ENCODE measurements at places on chromosomes 4 and X.

GRCh38 chrX:26203561-26203960, 11.3 kb downstream of the MAGEB6 start:
- DNase-seq, result no peak

DNA sequence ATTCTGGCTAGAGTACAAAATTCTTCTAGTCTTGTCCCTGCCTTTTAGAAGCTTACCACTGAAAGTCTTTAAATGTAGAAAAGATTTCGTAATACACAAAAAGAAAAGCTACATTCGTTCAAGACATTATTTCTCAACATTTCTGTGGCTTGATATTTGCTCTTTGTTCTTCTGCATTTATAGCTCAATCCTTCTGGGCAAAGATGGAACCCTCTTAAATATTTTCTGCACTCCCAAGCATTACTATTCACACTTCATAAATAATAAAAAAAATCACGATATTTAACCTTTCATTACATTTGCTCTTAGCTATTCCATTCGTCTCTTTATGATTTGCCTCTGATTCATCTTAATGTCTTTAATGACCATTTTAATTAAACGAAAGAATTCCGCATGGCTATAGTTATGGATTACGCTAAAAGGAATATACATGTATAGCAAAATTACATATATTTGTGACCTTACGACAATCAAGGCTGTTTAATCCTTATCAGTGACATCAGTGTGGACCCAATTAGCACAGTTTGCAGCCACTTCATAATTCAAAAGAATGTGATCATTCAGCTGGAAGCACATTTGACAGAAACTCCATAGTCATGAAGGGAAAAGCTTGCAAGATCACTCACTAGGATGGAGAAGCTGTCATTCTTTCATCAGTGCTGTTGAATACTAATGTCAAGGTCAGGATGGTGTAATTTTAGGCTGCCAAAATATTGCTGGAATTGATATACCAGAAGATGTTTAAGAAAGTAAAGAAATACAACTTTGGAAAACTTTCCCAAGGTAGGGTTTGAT, 1075.0 kb upstream of the TENM3 start:
- DNase-seq, result no peak

- no peak for DNase-seq
Measured at GRCh38 chr4:49044270-49044669, 58.2 kb downstream of the CWH43 start.

DNA sequence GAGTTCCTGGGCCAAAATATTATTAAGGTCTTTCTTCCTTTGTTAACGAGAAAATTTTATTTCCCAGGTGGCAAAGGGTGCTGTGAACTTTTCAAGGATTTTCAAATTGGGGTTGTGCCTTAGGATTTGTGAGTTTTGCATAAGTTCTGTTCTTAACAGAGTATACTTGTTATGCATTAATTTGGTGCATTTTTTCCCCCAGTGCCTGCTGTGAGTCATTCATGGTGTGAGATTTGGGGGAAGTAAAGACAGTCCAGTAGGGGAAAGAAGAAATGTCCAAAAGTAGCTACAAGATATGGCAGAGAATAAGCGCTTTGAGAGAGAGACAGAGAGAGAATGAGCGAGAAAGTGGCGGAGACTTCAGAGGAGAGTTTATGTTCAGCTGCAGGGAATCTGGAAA, 239.2 kb downstream of the ARHGAP10 start:
- DNase-seq, result no peak

- DNase-seq, result no peak
Measured at GRCh38 chrX:118727686-118728339, 407 bp downstream of the IL13RA1 start.
